Progenitor cell of endocrine pancreas (in vitro differentiated cells): ENCODE measurements at places on chromosomes 6 and 20. TPM values are rescaled to one million over a fixed set of nuclear protein-coding genes. Genes with fewer than 3 reads are reported as not detected.

The EBF4 gene
- total RNA-seq: 63.8 and 64.9 TPM in 2 replicates

The PPP1R14C gene
- total RNA-seq: 0.98 and 1.2 TPM in 2 replicates

The HSF2 gene
- 23.6 and 25.6 TPM in 2 replicates for total RNA-seq

The SMLR1 gene
- total RNA-seq: 0.79 and 0.91 TPM in 2 replicates

GRCh38 chr20:15317546-15318232 is 980.3 kb upstream of the FLRT3 start:
- no peak for DNase-seq
- H3K4me3 ChIP-seq: no peak overlapping the region
- no peaks in the 10 kb centered on the region for H3K27me3 ChIP-seq
- no peaks in the 10 kb centered on the region for H3K36me3 ChIP-seq

DNA sequence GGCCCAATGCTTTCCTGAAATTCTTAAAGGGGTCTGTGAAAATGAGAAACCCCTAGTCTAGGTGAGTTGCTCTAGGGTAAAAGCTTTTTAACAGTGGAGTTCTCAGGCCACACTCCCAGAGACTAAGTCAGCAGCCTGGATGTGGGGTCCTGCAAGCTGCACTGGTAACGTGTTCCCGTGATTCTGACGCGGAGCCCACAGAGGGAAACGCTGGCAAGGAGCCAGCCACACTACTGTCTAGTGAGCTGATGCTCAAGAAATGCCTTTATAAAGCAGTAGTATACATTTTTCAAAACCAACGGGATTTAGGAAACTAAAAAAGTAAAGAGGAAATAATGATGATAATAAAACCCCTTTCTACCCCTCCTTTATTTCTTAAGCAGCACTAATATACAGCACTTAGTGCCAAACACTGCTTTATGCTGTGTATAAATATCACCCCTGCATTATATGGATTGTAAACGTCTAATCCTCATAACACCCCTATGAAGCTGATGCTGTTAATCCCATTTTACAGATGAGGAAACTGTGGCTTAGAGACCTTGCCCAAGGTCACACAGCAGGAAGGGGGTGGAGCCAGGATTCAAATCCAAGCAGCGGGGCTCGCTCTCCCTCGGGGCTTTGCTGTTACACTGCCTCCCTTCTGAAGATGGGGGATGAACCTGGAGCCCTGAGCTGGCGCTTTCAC is 25.0 kb downstream of the KCNK15 start:
- H3K4me3 ChIP-seq: no peak overlapping the region
- H3K27me3 ChIP-seq: peaks cover 13% of the 10 kb centered on the region

DNA sequence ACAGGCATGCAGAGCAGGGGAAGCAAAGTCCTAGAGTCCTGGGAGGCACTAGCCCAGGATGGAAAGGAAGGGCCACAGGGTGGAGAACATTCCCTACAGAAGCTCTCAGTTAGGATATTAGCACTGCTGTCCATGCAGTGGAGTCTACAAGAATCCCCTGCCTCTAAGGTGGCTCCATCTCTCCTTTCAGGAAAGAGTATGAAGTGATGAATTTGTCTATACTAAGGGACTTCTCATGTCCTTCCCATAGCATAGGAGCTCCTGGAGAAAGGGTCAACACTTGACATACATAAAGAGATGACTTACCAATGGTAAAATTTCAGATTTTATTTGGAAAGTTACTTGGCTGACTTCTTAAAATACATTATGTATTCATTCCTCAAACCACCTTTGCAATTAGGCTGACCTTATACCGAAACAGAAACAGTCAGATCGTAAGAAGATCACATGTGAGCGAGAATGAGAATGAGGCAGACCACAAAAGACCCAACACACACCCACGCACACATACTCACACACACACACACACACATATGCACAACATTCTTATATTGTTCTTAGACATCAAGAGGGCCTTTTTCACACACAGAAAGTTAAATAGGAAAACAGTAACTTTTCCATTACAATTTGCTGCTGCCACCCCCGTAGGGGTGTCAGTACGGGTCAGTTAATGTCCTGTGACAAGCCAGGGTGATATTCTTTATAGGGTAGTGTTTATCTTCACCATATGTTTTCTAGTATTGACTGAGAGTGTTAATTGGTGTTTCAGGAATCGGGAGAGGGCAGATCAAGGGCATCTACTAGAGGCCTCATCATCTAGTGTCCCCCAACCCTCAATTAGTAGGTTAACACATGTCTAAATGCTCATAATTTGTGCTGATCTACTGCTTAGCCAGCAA is 159.4 kb downstream of the FAXC start:
- no peak for DNase-seq
- no peaks in the 10 kb centered on the region for H3K4me1 ChIP-seq
- no peak overlapping the region for H3K4me3 ChIP-seq
- H3K36me3 ChIP-seq: no peaks in the 10 kb centered on the region
- no peaks in the 10 kb centered on the region for H3K27me3 ChIP-seq

DNA sequence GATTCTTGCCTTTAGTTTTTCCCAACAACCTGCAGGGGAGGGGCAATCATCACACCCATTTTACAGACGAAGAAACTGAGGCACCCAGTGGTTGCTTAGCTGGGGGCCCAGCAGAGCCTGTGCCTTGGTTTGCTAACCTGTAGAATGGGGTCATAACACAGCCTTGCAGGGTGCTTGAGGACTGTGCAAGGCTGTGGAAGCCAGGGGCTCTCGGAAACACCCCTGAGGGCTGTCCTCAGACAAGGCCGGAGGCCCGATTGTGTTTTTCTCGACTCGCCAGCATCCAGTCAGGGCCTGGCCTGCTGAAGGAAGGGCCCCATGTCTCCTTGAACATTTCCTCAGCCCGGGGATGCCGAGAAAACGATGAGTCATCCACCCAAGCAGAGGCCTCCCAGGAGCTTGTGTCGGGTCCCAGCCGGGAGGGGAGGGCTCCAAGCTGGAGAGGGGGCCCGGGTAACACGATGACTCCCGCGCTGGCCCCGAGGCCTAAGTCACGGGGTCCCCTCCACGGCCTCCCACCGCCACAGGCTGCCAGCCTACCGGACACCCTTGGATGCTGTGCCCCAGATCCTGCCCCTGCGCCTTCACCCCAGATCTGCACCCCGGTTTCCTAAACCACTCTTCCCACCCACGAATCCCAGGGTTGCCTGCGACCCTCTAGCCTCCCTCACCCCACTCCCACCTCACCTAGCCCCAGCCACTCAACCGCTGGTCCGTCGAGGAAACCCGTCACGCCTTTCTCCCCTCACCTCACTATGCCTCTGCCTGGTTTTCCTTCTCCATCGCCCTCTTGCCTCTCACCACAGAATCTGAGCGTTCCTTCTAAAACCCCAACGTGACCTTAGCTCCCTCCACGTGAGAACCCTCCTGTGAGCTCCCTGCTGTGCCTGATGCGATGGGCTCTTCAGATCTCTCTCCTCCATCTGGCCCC is 10.6 kb downstream of the NOL4L start:
- H3K36me3 ChIP-seq: no peaks in the 10 kb centered on the region
- no peak overlapping the region for H3K4me3 ChIP-seq
- H3K27ac ChIP-seq: no peak overlapping the region
- peaks cover 13% of the 10 kb centered on the region for H3K27me3 ChIP-seq
- no peak for DNase-seq

- H3K27me3 ChIP-seq: no peaks in the 10 kb centered on the region
- H3K36me3 ChIP-seq: no peaks in the 10 kb centered on the region
- H3K4me1 ChIP-seq: no peaks in the 10 kb centered on the region
- no peak overlapping the region for H3K27ac ChIP-seq
Observed at GRCh38 chr20:53535878-53536277, 57.8 kb downstream of the ZNF217 start.

GRCh38 chr20:2349801-2350200 is 30.9 kb upstream of the TGM6 start:
- H3K27ac ChIP-seq: no peak overlapping the region
- DNase-seq: no peak
- H3K27me3 ChIP-seq: peaks cover 3% of the 10 kb centered on the region
- no peaks in the 10 kb centered on the region for H3K36me3 ChIP-seq
- H3K4me1 ChIP-seq: no peaks in the 10 kb centered on the region
